ENCODE measurements at places on chromosomes 6 and 20.

DNA sequence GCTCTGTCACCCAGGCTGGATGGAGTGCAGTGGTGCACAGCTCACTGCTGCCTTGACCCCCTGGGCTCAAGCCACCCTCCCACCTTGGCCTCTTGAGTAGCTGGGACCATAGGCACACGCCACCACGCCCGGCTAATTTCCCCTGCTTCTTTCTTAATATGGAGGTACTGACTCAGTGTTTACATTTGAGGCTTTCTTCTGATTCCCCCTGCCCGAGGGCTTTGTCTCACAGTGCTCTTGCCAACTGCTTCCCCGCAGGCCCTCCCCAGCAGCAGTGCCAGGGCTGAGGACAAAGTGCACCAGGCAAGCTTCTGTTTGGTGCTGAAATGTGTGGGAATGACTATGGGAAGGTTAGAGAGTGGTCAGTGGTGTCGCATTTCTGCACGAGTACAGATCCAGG lies 34.8 kb downstream of the NR2E1 start:
- no peak for DNase-seq

DNA sequence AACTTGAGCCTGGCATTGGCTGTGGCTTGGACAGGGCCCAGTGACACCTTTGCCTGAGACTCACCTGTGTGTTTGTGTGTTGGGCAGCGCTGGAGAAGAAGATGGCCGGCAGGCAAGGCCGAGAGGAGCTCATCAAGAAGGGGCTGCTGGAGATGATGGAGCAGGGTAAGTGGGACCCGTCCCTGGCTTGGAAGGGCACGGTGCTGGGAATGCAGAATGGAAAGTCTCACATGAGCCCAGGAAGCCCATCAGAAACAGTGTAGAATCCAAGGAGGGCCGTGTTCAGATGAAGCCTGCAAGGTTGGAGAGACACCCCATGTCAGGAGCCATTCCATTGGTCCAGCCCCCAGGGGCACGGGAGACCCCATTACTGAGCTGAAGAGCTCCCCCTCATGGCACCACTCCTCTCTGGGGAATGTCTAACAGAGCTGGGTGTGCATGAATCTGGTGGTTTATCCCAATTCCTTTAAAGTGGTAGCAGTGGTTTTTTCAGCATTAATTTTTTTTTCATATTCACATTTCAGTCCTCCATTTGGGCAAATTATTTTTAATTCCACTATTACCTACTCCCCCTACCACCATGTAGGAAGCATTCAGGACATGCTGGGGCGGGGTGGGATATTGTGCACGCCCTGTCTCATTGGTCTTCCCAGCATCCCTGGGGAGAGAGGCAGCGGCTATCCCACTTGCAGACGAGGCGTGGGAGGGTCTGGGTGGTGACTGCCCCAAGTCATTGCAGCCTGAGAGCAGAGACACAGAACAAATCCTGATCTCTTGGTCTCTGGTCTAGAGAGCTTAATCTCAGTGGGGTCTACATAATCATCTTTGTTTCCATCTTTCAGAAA lies 143.6 kb downstream of the PHACTR3 start:
- no peak for DNase-seq

DNA sequence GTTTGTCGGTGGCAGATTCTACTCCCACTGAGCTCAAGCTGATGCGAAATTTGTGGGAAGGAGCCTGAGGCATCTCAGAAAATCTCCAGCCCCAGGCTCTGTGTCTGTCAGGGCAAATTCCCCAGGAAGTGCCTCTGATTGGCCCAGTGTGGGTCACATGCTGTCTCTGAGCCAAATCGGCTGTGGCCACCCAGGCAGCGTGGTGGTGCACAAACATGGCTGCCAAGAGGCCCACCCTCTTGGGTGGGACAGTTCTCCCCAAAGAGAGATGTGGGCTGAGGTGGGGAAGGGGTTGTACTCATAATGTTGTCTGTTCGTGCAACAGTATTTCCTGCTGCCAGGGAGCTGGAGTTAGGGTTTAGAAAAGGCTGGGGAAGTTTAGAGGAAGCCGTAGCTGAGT lies 130.6 kb downstream of the BMP7 start:
- no peak for DNase-seq

- DNase-seq: no peak
Measured at GRCh38 chr6:6622501-6622900, 34.0 kb downstream of the LY86 start.

DNA sequence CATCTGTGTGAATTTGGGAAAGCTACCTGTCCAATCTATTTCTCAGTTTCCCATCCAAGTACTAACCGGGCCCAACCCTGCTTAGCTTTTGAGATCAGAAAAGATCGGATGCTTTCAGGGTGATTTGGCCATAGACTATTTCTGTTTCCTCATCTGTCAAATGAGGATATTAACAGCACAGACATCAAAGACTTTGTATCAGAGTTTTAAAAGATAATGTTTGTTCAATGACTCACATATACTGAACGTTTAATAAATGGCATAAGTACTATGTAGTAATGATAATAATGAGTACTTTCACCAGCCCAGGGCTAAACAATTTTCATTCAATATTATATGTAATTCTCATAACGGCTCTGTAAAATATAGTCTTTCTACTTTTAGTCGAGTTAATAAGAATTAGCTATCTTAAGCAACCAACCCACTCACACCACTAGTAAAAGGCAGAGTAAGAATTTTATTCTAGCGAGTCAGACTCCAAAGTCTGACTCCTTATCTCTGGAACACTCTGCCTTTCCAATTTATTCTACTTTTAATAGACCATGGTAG lies 216.5 kb downstream of the ARHGAP18 start:
- no peak for DNase-seq

GRCh38 chr20:24776755-24777271 lies 172.3 kb upstream of the CST7 start:
- DNase-seq: no peak

- no peak for DNase-seq
Measured at GRCh38 chr6:66184091-66184490, 477.1 kb upstream of the EYS start.

GRCh38 chr20:54598352-54598751 lies 123.0 kb downstream of the DOK5 start:
- DNase-seq: no peak

GRCh38 chr6:12506159-12506558 lies 210.4 kb upstream of the PHACTR1 start:
- DNase-seq: no peak

- peak; percentile 79 for DNase-seq
Measured at GRCh38 chr20:45373353-45374100, 4.6 kb downstream of the TP53TG5 start.

DNA sequence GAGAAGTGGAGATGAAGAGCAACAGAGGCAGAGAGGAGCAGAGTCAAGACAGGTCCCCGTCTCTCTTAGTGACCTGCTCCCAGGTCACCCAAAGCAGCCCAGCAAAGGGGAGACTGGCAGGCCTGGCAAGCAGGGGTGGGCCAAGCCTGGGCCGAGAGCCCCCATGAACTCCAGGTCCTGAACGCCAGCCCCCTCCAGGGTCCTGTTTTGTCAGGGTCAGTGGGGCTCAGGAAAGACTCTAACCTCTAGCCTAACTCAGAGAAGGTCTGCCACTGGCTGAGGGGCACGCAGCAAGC lies 1.2 kb downstream of the NECAB3 start:
- no peak for DNase-seq

GRCh38 chr6:70280400-70280853 lies 22.5 kb downstream of the COL9A1 start:
- DNase-seq: no peak

GRCh38 chr6:161637658-161638057 lies 363.8 kb upstream of the AGPAT4 start:
- no peak for DNase-seq

DNA sequence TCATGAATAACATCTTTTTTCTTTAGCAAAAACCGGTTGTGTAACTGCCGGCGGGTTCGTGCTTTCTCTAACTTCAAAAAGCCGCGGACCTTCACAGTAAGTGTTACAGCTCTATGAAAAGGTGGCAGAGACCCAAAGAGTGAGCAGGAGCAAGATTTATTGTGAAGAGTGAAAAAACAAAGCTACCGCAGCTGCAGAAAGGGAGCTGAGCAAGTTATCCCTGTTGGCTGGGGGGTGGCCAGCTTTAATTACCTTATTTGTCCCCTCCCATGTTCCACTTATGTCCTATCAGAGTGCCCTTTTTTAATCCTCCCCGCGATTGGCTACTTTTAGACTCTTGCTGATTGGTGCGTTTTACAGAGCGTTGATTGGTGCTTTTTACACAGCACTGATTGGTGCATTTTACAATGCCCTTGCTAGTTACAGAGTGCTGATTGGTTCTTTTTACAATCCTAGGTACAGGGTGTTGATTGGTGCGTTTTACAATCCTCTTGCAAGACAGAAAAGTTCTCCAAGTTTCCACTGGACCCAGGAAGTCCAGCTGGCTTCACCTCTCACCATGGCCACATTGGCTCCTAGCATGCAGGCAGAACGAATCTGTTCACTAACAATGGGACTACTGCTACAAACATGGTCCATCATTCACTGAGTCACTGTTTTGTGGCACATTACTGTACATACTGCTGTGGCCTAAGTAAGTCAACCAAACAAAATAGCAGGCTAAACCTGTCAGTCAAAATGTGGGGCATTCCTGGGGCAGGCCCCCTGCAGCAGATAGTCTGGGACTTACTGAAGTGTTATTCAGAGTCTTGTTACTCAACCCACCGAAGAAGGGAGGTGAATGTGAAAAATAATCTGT lies 52.8 kb downstream of the MYLIP start:
- no peak for DNase-seq

DNA sequence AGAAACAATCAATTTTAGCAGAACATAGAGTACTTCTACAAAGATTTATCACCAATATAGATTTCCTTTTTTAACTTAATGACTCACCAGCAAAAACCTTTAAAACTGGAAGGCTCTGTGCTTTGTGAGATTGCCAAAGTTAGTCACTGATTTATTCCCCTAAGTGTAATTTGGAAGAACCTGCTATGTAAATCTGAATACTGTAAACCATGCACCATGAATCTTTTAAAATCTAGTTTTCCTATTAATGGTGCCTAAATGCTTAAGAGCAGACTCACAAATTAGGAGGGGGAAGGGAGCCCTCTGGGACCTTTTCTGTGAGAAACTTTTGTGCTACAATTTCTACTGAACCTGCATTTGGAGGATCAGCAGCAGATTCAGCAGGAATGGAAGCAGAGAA lies 57.8 kb upstream of the PNRC1 start:
- DNase-seq: no peak

DNA sequence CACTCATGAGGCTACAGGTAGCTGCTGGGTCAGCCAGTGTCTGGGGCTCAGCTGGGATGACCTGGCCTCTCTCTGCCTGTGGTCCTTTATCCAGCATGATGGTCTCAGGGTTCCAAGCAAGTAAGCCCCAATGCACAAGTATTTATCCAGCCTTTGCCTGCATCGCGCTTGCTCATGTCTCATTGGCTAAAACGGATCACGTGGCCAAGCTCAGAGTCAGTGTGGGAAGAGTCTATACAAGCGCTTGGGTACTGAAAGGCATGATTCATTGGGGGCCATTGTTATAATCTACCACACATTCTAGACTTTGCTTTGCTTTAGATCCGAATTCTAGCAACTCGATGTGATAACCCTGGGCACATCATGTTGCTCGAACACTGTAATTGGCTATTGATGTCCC lies 48.3 kb downstream of the PPP1R16B start:
- DNase-seq: no peak

GRCh38 chr6:132675749-132676148 lies 16.8 kb upstream of the TAAR1 start:
- no peak for DNase-seq

GRCh38 chr6:151112130-151112529 lies 127.6 kb upstream of the AKAP12 start:
- DNase-seq: no peak

DNA sequence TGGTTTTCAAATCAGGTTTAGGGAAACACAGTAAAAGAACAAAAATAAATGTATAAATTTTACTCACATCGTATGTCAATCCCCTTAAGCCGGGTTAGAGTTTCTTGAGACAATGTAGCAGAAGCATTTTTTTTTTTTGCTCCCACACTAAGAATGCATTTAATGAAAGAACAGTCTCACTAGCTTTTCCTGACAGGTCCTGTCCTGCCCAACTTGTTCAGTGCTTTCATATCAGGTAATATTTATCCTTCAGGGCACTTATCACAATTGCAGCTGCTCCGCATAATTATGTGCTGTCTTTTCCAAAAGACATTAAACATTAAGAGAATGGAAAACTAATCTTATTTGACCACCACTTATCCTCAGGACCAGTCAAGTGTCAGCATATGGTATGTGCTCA lies 632.0 kb downstream of the HTR1B start:
- DNase-seq: no peak

DNA sequence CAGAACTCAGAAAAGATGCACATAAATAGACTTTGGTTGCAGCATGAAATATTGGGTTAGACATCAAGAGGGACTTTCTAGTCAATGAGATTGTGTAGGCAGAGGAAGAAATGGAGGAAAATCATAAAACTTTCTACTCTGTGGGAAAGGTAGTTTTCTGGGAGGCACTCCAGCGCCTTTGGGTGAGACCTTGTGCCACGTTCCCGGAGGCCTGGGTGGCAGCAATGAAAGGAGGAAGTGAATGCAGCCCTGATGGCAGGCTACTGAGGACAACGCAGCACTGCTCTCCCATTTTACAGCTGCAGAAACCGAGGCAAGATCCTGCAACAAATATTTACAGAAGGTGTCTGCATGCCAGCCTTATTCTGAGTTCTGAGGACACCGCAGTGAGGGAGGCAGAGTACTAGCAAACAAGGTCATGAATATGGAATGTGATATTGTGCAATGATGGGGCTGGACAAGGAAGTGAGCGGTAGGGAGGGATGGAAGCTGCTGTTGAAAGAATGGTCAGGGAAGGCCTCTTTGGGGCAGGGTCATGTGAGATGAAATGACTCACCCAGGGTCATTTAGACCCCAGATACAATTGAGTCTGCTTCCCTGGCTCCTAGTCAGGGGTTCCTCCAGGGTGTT lies 159.1 kb downstream of the TFAP2C start:
- no peak for DNase-seq

- peak; percentile 30 for DNase-seq
Measured at GRCh38 chr20:54199721-54200176, 8.1 kb upstream of the PFDN4 start.

All from stimulated activated CD8-positive, alpha-beta memory T cell treated with anti-CD3 and anti-CD28 coated beads, Interleukin-12 subunit alpha, Interleukin-12 subunit beta, amount 100 ng/mL, for 4 hours (primary cell).